Epithelial cell of proximal tubule (primary cell): ENCODE measurements at places on chromosomes 2 and 18. TPM values are rescaled to one million over a fixed set of nuclear protein-coding genes. Genes with fewer than 3 reads are reported as not detected.

The CDH7 gene
- total RNA-seq: not detected in 2 replicates

The SULT1C4 gene
- total RNA-seq: 22.9 and 50.1 TPM in 2 replicates

The AKAIN1 gene
- not detected in 2 replicates for total RNA-seq

The VRK2 gene
- total RNA-seq: 25.3 and 29.0 TPM in 2 replicates

The CNGA3 gene
- total RNA-seq: not detected in 2 replicates

The UGT1A3 gene
- not detected in 2 replicates for total RNA-seq

The SIX3 gene
- not detected in 2 replicates for total RNA-seq

The MOB1A gene
- 70.4 and 87.2 TPM in 2 replicates for total RNA-seq

The BOLL gene
- not detected in 2 replicates for total RNA-seq

The CCDC74B gene
- 2.1 and 5.6 TPM in 2 replicates for total RNA-seq

The LRRTM4 gene
- not detected in 2 replicates for total RNA-seq

The TRIM54 gene
- total RNA-seq: 1.5 TPM in 1 of 2 replicates, not detected in the other

DNA sequence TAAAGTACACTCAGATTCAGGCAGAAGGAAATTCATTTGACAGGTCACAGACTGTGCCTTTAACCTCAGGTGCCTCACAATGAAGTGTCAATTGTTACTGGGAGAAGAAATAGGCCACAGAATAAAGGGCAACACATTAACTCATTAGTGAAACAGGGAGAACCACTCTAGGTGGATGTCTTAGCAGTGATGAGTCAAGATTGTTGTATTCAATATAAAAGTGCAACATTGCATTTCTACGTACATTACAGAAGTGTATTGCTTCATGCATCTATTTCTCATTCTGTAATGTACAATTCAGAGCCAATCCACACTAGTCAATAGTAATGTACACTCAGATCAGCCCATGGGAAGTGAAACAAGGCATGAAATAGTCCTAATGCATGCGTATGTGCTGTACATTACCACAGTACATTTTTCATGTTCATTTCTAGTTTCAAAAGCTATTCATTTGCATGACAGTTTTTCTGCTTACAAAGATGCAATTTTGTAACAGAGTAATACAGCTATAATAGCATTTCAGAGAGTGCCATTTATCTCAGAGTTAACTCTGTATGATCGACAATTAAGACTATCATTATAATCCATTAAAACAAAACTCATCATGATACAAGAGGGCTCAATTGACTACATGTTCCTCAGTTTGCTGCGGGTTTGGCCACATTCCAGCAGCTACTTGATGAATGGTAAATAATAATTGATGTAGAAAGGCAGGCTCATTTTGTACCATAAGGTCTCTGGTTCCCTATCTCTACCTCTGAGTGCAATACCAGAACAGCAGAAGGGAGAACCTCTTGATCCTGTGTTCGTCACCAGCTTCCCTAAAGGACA is 12.2 kb upstream of the ARL5A start:
- no peak for DNase-seq

GRCh38 chr18:3648200-3648599 is 198.2 kb downstream of the TGIF1 start:
- DNase-seq: no peak

GRCh38 chr2:16169381-16169960 is 229.1 kb downstream of the MYCN start:
- no peak for DNase-seq

GRCh38 chr2:107595285-107595684 is 231.4 kb upstream of the RGPD4 start:
- no peak for DNase-seq

DNA sequence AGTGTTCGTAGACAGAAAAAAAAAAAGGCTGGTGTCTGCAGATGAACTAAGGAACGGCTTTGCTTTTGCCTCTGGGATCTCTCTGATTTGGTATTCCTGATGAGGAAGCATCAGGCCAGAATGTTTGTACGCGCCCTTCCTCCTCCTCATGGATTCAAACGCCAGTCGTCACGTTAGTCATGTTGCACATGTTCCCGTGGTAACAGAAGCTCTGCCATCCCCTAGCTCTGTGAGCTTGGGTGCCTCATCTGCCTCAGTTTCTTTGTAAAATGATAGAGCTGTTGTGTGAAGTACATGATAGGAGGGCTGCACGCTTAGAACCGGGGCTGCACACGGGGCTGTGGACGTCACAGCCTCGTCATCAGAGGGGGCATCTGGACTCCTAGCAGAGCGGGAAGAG is 47.0 kb downstream of the TSHZ1 start:
- no peak for DNase-seq

DNA sequence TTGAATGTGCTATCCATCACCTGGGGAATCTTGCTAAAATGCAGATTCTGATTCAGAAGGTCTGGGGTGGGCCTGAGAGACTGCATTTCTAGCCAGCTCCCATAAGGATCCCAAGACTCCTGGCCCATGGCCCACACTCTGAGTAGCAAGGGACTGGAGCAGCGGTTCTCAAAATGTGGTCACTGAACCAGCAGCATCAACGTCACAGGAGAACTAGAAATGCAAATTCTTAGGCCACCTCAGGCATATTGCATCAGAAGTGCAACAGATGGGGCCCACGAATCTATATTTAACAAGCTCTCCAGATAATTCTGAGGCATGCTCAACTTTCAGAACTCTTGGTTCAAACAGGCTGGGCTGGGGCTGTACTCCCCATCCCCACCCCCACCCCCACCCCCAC is 74.6 kb downstream of the DHRS9 start:
- DNase-seq: no peak

GRCh38 chr2:127697482-127698180 is 3.7 kb upstream of the SFT2D3 start:
- DNase-seq: no peak

DNA sequence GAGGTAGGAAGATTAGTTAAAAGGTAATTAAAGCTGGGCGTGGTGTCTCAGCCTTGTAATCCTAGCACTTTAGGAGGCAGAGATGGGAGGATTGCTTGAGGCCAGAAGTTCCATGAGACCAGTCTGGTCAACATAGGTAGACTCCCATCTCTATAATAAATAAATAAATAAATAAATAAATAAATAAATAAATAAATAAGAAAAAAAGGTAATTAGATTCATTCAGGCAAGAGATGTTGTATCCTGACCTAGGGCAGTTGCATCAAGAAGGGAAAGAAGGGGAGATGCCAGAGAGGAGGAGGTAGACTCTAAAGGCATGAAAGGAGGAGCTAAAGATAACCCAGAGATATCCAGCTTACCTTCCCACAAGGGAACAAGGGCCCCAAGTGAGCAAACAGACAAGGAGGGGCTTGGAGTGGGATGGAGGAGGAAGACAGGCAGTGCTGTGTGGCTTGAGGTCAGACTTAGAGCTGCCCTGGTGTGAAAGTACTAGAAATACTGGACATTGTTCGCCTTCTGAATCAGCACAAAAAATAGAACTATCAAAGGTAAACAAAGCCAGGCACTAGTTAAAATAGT is 7.4 kb upstream of the RAB1A start:
- DNase-seq: no peak

- DNase-seq: no peak
Observed at GRCh38 chr2:224799691-224800090, 83.5 kb upstream of the CCDC195 start.

DNA sequence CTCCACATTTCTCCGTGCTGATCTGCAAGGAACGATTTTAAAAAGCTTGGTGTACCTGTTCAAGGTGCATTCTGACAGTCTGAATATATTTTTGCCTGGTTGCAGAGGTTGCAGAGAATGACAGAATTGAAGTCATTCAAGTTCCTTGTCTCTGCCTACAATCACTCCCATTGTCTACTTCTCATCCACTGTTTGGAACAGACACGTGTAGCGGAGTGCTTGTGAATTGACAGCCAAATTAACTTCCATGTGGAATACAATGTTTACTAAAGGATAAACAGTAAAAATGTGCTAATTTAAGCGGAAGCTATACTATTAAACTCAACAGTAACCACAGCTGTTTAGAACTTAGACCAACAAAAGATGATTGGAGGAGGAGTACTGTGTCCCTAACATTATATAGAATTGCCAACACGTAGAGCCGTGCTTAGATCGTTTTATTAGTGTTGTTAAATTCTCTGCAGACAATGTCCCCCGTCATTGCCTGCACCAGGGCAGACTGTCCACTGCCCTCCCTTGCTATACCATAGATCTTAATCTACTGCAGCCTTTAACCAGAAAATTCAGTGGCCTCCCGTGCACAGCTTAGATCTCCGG is 87.3 kb upstream of the ZCCHC2 start:
- DNase-seq: no peak

- DNase-seq: no peak
Observed at GRCh38 chr2:100544911-100545596, 17.7 kb upstream of the PDCL3 start.

DNA sequence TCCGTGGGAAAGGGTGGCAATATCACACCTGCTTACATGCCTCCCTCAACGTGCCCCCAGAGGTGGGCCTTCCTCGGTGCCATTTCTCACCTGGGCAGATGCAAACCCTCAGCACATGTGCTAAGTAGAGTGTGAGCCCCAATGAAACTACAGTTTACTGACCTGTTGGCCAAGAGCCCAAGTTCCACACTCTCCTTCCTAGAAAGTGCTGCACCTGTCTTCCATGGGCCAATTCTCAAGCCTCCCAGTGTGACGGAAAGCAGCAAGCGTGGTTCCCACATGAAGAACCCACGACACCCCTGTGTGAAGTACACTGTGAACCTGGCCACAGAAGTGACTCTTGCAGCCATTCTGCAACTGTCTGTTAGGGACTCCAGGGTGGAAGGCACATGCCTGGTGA is 73.7 kb downstream of the UXS1 start:
- DNase-seq: no peak

GRCh38 chr18:77035380-77036187 is 97.0 kb downstream of the MBP start:
- no peak for DNase-seq

DNA sequence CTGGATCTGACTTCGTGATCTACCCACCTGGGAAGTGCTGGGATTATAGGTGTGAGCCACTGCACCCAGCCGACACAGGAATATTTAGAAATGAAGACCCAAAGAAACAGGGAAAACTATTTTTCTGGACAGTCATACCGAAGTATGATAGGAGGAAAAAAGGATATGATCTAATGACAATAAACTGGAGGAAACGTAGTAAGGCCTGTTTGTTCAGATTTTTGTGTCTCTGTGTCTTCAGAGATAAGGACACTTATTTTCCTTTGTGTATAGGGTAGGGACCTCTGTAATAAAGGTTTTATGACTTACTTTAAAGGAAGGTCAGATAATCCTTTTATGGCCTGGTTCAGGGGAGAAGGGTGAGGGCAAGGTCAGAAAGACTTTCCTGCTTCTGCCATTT is 55.9 kb downstream of the GTF2A1L start:
- no peak for DNase-seq

- no peak for DNase-seq
Observed at GRCh38 chr18:60639836-60640235, 267.3 kb upstream of the MC4R start.

GRCh38 chr2:71607151-71607889 is 154.0 kb downstream of the DYSF start:
- DNase-seq: no peak

GRCh38 chr2:195961873-195962272 is 106.8 kb downstream of the DNAH7 start:
- DNase-seq: no peak

- DNase-seq: no peak
Observed at GRCh38 chr18:68445668-68446426, 269.1 kb downstream of the TMX3 start.

GRCh38 chr2:196331143-196331542 is 159.8 kb upstream of the STK17B start:
- no peak for DNase-seq

- no peak for DNase-seq
Observed at GRCh38 chr2:42309366-42309765, 51.7 kb downstream of the COX7A2L start.

DNA sequence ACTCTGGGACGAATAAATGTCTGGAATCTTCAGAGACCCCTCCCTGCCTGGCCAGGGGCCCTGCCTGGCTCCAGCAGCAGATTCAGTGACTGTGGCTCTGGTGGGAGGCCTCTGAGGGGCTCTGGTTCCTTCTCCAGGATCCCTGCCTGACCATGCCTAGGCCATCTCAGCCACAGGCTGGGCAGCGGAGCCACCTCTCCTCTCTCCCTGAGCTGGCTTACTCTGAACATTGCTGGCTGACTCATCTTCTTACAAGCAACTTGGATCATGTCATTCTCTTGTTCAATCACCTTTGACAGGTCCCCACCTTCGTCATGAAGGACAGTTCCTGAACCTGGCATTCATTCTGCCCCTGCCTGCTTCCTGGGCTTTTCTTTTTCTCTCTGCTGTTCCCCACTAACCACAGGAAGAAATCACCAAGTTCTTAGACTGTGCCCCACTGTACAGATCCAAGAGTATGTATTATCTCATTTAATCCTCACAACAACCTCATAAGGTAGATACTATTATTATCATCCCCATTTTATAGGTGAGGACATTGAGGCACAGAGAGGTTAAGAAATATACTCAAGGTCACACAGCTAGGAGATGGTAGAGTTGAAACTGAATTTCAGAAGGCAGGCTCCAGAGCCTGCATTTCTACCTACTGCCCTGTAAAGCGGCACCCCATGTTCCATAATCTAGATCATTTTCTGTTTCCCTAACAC is 155.5 kb upstream of the SMAD2 start:
- DNase-seq: no peak

DNA sequence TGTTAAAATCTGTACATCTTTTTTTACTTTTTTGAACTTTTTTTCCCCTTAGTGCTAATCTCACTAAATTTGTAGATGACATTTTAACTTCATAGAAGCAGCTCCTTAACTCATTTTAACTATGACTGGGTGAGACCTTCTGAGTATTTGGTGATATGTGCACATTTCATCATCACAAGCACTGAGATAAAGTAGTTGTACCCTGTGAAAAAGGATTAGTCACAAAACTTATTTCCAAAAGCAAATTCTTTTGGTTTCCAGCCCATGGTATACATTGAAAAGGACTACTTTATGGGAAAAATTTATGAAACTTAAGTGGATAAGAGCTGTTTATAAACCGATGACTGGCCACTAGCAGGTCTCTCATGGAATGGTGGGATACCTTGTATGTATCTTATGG is 581.5 kb downstream of the PLCL1 start:
- no peak for DNase-seq

DNA sequence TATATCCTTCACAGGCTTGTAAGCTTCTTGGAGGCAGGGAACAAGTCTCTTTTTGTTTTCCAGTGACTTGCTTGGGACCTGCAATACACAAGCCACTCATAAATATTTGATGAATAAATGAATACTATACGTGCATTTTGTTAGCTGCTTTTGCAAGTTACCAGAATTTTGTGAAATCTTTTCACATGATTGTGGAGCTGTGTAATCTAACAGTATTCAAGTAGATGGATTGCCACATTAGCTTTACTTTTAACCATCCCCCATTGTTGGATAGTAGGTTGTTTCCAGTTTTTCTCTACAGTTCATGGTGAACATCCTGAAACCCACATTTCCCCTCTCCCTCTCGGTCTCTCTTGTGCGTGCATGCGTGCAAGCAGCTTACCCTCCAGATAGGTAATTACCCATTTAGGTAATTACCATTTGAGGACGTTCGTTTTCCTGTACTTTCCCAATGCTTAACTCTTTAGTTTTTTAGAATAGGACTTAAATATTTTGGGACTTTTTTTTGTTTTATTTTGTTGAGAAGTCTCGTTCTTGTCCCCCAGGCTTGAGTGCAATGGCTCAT is 12.5 kb downstream of the ZNF407 start:
- no peak for DNase-seq

GRCh38 chr2:191019376-191019775 is 5.4 kb upstream of the STAT1 start:
- DNase-seq: no peak

- no peak for DNase-seq
Observed at GRCh38 chr18:43125471-43125870, 10.0 kb upstream of the RIT2 start.
